ENCODE measurements at places on chromosomes 1 and 21. TPM values are rescaled to one million over a fixed set of nuclear protein-coding genes. Genes with fewer than 3 reads are reported as not detected.

Gene ZC3H11A
- total RNA-seq = 72.7 TPM

Gene DYNLT5
- total RNA-seq = not detected

Gene KCNK1
- not detected for total RNA-seq

Gene TRABD2B
- not detected for total RNA-seq

Gene BARHL2
- total RNA-seq = not detected

Gene CNR2
- total RNA-seq = 0.98 TPM

Gene TMIGD3
- total RNA-seq = not detected

Gene FAM151A
- not detected for total RNA-seq

Gene WNT2B
- total RNA-seq = 0.41 TPM

Gene CASQ2
- total RNA-seq = not detected

Gene RHCE
- 0.42 TPM for total RNA-seq

Gene ATP1A4
- total RNA-seq = not detected
